ENCODE measurements at places on chromosomes 11 and 22. TPM values are rescaled to one million over a fixed set of nuclear protein-coding genes. Genes with fewer than 3 reads are reported as not detected.

Gene GRM5
- total RNA-seq, result 0.13 TPM

Gene MMP27
- not detected for total RNA-seq

Gene MIOX
- total RNA-seq, result not detected

Gene NPAS4
- total RNA-seq, result not detected

Gene EEF1G
- 1,197 TPM for total RNA-seq

Gene MPPED2
- not detected for total RNA-seq

Gene OR9G1
- total RNA-seq, result not detected

Gene TPCN2
- 13.8 TPM for total RNA-seq

Gene PLEKHA7
- 9.8 TPM for total RNA-seq

Gene DCDC1
- not detected for total RNA-seq

Gene POU2F3
- total RNA-seq, result not detected

Gene FREY1
- total RNA-seq, result 0.49 TPM

Gene TRPC6
- total RNA-seq, result 106 TPM

Gene SEC14L2
- total RNA-seq, result 9.6 TPM

Gene HOATZ
- not detected for total RNA-seq

Gene CDC42BPG
- total RNA-seq, result 0.16 TPM

Gene CEP164
- 20.1 TPM for total RNA-seq

Gene OR2AT4
- not detected for total RNA-seq

Gene SLC43A3
- total RNA-seq, result 56.5 TPM

Gene MYOD1
- not detected for total RNA-seq

Gene HEPHL1
- total RNA-seq, result not detected

Gene MMP8
- total RNA-seq, result not detected

Gene KCNC1
- total RNA-seq, result not detected

Gene SLC22A8
- not detected for total RNA-seq

Gene PKDREJ
- under 0.01 TPM for total RNA-seq

Gene NRXN2
- not detected for total RNA-seq

Gene GPR83
- under 0.01 TPM for total RNA-seq

Gene IFITM1
- 4.1 TPM for total RNA-seq
